ENCODE measurements at places on chromosomes 12 and 14.

- no peak for DNase-seq
These were observed 54.1 kb downstream of the PLXNC1 start for GRCh38 chr12:94202245-94203180.

GRCh38 chr14:99862136-99862535 lies 68.9 kb downstream of the EML1 start:
- DNase-seq, result no peak

DNA sequence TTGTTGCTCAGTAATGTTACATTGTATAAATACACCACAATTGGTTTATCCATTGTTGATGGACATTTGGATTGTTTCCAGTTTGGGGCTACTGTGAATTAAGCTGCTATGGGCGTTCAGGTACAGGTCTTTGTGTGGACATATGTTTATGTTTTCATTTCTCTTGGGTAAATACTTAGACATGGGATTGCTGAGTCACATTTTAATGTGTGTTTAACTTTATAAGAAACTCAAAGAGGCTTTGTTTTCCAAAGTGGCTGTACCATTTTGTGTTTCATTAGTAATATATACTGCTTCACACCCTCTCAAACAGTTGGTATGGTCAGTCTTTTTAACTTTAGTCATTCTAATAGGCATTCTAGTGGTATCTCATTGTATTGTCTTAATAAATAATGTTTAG lies 225.0 kb downstream of the SPTSSA start:
- DNase-seq, result no peak

DNA sequence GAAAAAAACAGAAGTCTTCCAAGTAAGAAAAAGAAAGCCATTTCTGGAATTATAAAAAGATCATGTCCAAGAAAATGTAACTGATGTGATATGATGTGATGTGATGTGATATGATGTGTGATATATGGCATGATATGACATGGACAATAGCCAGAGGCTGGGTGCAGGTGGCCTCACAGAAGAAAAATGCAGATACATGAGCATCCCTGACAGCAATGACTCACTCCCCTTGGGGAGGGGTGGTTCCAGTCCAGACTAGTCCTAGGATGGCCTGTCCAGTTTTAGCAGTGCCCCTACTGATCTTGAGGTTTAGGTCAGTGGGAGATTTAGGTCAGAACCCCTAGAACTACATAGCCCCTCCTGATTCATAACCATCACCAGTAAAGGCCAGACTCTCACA lies 3.5 kb upstream of the RHOJ start:
- no peak for DNase-seq

- DNase-seq, result no peak
These were observed 508.1 kb downstream of the PCNX1 start for GRCh38 chr14:71415404-71415690.

DNA sequence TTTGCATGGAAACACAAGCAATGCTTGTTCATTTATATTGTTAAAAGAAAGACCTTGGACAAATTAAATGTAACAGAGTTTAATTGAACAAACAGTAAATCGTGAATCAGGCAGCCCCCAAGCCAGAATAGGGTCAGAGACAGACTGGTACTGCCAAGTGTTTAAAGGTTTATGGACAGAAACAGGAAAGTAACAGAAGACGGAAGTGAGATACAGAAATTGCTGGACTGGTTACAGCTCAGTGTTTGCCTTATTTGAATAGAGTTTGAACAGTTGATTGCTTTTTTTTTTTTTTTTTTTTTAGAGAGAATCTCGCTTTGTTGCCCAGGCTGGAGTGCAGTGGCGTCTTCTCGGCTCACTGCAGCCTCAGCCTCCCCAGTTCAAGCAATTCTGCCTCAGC lies 50.3 kb downstream of the DAO start:
- DNase-seq, result no peak

DNA sequence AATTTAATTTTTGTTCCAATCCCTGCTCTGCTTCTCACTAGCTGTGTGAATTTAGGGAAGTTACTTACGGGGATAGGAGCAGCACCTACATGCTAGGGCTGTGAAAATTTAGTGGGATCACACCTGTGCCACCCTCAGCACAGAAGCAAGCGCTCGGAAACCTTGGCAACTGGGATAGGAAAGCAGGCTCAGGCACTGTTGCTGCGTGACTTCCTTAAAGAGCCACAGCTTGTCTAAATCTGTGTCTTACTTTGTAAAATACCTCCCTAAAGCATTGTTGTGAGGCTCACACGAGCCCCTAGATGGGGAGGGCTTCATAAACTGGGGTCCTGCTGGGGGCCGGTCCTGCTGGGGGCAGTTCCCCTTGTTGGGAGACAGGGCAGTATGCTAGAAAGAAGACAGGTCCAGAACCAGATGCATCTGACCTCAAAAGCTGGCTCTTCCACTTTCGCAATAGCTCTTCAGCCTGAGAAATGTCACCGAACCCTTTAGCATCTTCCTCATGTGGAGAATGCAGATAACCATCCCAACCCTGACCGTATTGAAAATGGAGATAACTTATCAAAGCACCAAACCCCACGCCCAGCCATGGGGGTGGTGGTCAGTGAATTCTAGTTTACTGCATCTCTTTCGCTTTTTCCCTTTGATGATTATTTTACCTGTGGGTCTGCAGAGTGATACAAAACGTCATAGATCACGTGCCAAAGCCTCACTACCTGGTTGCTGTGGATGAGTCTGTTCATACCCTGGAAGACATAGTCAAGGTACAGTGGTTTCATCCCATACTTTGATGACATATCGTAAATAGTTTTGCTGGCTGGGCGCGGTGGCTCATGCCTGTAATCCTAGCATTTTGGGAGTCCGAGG lies 54.1 kb downstream of the AK7 start:
- DNase-seq, result no peak

GRCh38 chr14:59739794-59740193 lies 130.8 kb downstream of the RTN1 start:
- DNase-seq, result no peak

DNA sequence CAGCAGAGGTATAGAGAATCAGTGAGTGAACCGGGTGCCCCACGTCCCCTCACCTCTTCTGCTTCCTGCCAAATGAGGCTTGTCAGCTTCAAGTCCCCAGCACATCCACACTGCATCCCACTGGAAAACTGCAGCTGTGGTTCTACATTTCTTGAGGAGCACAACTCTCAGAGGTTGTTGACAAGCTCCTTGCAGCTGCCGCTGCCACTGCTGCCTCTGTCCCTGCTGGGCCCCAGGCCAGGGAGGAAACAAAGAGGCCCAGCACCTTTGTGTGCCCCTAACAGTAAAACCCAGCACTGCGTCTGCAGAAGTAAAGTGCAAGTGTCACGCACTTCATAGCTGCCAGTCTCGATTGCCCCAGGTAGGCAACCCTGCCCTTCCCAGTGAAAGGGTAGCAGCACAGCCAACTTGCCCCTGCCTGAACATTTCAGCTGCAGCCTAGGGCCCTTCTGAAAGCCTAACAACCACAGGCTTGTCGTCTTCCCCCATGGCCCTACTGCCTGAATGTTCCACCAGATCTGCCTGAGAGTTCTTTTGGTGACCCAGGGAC lies 1162.1 kb upstream of the USP15 start:
- DNase-seq, result no peak

GRCh38 chr12:68560851-68561422 lies 49.8 kb upstream of the RAP1B start:
- no peak for DNase-seq

- DNase-seq, result no peak
These were observed 11.7 kb upstream of the RAB3IP start for GRCh38 chr12:69726922-69727321.

DNA sequence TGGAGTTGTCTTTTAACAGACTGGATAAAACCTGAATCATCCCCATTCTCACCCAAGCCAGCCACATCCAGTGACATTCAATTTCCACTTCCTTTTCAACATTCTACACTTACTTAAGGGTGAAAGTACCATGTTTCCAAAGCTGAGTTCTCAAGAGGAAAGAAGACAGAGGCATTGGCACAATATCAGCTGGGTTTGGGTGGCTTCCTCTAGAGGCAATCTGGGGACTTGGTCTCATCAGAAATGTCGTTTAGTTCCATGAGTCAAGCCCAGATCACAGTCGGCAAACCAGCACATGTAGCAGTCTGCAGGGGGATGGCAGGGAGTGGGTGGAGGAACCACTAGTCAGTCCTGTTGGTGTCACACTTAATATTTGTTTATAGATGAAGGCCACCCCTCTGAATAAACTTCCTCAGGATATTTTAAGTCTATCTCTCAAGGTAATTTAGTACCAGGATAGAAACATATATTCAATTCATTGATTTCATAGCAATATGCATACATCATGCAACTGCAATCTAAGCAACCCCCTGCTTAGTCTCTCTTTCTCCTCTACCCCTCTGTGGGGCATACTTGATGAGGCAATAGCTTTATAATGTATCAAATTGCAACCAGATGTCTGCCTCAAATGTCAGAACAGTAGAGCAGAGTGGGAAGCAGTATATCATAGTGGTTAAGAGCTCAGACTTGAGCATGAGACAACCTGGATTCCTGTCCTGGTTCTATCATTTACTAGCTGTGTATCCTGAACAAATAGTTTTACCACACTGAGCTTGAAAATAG lies 3.0 kb downstream of the SRRM4 start:
- DNase-seq, result no peak

DNA sequence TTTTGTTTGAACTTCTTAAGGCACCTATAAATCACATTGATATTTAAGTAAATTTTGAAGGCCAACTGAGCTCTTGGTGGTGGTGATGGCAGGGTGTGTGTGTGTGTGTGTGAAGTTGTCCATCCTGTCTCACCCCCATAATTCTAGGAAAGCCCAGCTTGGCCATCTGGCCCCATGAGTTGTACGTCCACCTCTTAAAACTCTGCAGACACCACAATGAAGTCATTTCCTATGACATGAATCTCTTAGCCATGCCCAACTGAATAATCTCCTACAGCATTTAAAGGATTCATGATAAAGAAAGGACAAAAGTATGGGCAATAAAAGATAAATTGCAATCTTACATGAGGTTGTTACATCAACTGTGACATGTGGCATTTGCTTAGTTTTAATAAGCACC lies 123.4 kb downstream of the TTC7B start:
- DNase-seq, result no peak

GRCh38 chr12:105921872-105922669 lies 216.7 kb downstream of the NUAK1 start:
- DNase-seq, result no peak

DNA sequence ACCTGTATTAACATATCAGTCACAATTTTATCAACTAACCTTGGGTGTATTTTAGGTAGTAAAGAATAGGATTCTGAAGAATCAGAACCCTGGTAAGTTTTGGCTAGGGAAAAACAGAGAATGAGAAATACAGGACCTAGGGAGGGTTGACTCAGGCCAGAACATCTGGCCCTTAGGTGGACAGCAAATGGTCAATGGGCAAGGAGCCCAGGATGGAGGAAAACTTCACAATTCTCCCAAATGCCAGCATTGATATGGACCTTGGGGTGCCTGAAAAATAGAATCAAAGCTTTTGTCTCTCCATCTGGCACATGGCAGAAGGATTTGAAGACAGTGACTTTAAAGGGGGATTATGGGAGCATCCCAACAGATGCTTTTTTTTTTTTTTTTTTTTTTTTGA lies 32.7 kb upstream of the PRPF39 start:
- no peak for DNase-seq

DNA sequence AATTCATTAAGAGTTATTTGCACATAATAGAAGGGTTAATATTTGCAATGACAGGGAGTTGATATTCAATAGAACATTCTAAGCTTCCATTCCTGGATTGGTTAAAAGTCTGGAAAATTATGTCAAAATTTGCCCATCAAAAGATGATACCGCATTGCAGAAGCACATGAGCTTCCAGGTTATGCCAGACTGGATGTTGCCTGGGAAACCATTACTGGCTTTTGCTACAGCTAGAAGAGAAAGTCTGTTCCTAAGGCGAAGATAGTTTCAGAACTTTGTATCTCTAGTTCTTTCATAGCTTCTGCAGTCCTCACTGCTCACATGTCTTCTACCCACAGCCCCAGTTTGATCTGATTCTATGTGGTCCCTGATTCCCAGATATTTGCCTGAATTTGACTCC lies 122.4 kb upstream of the AMIGO2 start:
- DNase-seq, result no peak

DNA sequence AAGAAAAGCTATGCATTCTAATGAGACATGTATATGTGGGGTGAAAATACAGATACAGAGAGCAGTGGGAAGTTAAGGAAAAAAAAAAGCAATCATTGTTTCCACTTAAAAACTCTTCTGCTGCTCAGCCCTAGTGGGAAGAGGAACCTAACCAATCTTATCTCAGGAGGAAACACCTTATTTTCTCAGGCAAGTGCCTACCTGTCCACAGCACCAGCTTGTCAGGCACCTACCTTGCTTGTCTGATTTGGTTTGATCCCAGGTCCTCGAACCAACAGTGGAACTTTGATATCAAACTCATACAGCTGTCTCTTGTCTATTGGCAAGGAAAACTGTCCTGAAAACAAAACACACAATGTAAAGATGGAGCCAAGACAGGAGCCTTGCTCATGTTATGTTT lies 22.4 kb downstream of the GNS start:
- DNase-seq, result no peak

- no peak for DNase-seq
These were observed 2.6 kb upstream of the HAL start for GRCh38 chr12:95998611-95999286.

DNA sequence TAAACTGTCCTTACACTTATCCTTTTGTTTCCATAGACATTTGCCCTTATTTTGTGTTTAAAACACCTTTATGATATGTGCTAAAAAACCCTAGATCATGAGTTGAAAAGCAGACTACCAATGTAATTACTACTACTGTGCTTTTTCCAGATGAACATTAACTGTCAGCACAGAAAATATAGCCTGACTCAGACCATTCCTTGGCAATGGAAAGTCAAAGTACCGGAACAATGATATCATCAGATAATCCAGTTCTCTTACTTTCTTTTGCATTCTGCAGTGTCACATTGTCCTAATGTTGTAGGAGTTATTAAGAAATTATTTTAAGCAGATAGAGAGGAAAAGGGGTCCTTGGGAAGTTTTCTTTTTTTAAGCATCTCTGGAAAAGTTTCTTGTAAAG lies 1189.0 kb upstream of the FLRT2 start:
- DNase-seq, result no peak

- no peak for DNase-seq
These were observed 53.3 kb downstream of the MAP4K5 start for GRCh38 chr14:50479041-50479440.

DNA sequence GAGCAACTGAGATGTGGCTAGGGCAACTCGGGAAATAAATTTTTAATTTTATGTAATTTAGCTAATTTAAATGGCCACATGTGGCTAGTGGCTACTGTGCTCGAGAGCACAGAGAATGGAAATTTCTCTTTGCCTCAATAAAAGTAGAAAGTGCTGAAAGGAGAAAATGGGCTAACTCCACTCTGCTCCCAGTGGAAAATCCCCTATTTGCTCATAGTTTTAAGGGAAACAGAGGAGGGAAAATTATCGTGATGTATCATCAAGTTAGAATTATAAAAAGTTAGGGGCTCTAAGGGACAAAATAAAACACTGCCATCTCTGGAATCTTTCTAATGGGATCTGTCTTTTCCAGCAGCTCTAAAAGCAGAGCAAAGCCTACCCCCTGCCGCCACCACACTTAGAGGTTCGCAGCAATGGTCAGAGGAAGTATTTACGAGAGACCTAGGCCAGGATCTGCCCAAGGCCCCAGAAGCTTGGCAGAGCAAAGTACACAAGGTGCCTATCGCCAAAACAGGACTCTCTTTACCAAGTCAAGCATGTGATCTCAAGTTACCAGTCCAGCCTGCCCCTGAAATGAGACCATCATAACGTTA lies 220.7 kb downstream of the PPM1H start:
- DNase-seq, result no peak

- no peak for DNase-seq
These were observed 16.4 kb upstream of the ARID4A start for GRCh38 chr14:58281969-58282368.

Data from stimulated activated CD8-positive, alpha-beta memory T cell treated with anti-CD3 and anti-CD28 coated beads, Interleukin-7, amount 100 ng/mL, for 24 hours (primary cell).